ENCODE measurements at places on chromosomes 6 and 20.

DNA sequence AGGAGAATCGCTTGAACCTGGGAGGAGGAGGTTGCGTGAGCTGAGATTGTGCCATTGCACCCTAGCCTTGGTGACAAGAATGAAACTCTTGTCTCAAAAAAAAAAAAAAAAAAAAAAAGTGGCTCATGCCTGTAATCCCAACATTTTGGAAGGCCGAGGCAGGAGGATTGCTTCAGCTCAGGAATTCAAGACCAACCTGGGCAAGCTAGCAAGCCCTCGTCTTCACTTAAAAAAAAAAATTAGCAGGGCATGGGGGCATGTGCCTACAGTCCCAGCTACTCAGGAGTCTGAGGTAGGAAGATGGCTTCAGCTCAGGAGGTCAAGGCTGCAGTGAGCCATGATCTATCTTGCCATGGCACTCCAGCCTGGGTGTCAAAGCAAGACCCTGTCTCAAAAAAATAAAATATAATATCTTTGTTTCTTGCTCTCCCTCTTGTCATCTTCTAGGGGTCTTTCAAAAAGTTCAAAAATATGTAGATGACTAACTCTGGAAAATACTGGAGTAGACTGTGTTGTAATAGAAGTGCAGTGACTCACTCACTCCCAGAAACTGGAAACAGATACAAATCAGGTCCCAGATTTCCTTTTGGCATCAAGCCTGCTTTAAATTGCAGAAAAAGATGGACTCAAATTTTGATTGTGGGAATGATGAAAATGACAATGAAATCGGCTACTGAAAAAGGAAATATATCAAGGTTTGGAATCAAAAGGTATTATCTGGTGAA lies 2.8 kb upstream of the GINM1 start:
- DNase-seq: no peak

DNA sequence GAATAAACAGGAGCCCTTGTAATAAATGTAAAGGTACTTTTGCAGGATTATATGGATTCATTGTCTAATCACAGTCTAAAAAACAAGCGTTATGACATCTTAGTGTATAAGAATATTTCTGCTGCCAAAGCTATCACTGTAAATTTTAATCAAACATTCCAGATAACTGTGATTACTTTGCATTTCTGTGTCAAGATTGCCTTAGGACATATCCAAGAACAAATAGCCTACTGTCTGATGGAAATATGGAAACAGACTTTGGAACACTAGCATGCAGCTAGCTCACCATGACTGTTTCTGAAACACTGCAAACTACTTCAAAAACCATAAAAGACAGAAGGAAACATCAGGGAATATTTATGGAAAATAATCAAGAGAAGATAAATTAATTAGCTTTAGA lies 248.7 kb upstream of the ASCC3 start:
- DNase-seq: no peak

GRCh38 chr6:111534231-111534751 lies 51.3 kb upstream of the REV3L start:
- DNase-seq: no peak

GRCh38 chr6:12516070-12516469 lies 200.5 kb upstream of the PHACTR1 start:
- DNase-seq: no peak

DNA sequence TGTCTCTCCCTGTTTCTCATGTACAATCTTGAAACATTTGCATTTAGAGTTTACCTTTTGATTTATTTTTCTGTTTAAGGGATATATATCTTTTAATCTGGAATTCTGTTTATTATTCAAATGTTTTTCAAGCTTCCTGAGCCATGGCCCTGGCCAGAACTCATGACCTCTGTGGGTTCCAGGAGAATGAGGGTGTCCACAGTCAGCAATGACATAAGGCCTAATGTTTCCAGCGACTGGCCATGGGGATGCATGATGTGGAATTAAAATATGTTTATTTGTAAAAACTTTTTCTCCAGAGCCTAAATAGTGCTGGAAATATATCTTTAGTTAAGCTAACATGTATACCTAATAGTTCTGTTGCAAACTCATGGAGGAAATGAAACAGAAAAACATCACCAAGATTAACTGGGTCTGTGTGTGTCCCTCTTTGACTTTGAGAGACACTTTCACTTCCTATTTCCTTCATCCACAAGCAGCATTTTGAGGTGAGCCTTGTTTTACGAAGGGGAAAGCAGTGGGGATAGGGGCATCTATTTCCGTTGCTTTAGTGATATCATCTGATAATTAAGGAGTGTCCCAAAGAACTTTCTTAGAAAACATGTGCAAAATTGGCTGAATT lies 87.6 kb downstream of the SMOC2 start:
- DNase-seq: no peak

Measured in thoracic aorta (tissue), 2 donors.